HepG2 (cell line): ENCODE measurements at places on chromosomes 6 and 20.

GRCh38 chr6:143368426-143368825, 82.1 kb downstream of the ADAT2 start:
- DNase-seq = no peak

DNA sequence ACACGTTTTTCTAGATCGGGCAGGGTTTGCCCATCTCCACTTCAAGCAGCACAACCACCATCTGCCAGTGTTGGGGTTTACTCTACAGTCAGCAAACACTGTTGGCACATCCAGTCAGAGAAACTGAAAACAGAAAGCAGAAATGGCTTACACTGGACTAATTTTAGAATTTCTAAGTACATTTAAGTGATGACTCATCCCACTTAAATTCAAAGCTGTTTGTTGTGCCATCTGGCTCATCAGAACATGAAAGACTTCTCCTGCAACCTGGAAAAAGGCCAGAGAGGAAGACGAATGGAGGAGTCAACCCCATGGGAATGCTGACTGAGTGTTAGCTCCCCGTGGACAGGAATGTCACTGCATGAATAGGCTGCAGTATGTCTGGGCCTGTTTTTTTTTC, 21.8 kb downstream of the FAM209B start:
- peak; percentile 92 for DNase-seq

GRCh38 chr6:89047473-89047872, 33.1 kb upstream of the PNRC1 start:
- DNase-seq = no peak

DNA sequence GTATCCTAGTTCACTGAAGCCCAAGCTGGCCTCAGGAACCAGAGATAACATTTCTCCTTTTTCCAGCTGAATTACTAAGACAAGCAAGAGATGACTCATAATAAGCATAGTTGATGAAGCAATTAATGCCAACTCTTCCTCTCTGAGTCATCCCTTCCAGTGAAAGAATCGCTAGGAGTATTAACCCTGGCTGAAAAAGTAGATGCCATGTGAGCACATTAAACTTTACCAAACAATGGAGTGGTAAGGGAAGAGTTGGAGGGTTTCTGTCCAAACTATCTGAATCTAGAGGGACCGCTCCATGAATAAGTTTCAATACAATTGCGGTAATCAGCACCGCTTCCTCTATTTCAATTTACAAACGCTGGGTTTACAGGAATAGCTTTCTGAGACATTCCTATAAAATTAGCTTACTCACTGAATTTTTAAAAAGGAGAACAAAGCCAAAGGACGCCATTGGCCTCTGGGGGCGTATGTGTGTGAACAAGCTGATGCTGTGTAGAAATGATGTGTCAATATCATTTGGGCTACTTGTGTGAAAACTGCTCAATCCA, 48.3 kb downstream of the ATXN1 start:
- DNase-seq = no peak

GRCh38 chr20:6030453-6031080, 23.3 kb downstream of the LRRN4 start:
- no peak for DNase-seq

- no peak for DNase-seq
Observed at GRCh38 chr6:74826263-74826662, 379.6 kb downstream of the COL12A1 start.

DNA sequence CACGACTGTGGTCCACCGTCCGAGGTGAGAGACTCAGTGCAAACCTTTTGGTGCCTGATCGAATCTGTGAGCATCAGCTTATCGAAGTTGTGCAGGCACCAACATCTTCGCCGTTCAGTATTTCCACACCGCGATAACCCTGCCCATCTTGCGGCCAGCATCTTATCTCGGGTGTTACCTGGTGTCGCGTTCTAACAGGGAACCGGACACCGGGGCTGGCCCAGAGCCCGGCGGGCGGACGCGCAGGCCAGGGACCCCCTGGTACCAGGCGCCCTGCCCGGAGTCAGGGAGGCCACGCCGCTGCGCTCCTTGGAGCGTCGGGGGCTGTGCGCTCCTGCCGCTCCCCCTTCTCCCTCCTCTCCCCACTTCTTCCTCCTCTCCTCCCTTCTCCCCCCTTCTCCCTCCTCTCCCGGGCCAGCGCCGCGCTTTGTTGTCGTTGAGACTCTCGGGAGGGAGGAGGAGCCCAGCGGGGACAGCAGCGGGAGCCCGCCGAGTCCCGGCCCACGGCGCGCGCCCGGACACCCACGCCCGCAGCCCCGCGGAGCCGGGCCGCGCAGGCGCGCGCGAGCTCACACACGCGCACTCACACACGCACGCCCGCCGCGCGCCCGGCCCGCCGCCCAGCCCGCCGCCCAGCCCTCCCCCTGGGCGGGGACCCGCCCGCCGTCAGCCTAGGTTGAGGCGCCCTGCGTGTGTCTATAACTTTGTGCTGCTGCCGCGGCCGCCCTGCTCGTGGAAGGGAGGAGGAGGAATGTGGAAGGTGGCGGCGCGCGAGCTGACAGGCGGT, 1.4 kb upstream of the FOXO3 start:
- DNase-seq = peak; percentile 64

DNA sequence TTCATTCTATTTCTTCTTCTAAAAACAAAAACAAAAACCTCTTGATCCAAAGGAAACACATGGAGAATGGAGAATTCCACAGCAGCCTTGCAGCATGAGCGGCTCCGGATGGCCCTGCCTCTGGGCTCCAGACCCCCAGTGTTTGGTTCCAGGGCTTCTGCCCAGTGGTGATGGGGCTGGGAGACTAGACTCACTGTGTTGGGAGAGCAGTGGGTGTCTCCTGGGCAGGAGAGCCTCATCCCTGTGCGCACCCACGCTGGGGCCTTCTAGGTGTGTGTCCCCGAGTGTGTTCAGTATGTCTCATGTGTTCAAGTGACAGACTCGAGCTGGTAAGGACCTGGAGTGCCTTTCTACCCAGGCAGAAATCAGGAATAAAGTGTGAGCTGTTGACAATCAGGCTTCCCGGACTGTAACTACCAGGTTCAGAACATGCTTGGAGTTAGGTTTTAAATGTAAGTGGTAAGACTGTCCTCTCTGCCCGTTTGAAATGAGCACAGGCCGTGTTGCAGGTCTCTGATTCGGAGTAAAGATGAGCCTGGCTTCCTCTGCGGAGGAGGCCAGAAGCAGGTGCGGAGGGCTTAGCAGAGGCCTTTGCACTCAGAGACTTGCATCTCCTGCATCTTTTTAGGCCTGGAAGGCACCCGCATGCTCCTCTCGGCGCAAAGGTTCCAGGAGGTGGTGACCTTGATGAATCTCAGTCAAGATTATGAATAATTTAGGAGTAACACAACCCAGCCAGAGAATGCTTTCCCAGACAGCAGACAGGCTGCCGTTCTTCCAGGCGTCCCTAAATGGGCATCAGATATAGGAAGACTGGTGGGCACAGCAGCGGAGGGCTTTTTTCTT, 253.6 kb downstream of the CDH26 start:
- DNase-seq = no peak

DNA sequence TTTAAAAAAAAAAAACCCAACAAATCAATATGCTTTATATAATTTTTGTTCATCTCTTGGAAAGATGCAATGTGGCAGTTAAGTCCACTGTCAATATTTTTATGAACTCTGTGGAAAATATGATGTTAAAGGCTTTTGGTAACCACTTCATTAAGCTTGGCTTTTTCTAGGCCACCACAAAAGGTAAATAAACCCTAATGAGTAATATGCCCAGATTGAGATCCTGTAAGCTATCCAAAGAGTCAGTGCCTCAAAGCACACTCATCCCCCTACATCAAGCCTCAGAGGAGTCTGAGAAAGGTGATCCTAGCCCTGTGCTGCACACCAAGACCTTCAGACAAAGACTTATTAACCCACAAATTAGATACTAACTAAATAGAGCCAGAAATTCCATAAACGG, 121.1 kb downstream of the CDC5L start:
- no peak for DNase-seq

DNA sequence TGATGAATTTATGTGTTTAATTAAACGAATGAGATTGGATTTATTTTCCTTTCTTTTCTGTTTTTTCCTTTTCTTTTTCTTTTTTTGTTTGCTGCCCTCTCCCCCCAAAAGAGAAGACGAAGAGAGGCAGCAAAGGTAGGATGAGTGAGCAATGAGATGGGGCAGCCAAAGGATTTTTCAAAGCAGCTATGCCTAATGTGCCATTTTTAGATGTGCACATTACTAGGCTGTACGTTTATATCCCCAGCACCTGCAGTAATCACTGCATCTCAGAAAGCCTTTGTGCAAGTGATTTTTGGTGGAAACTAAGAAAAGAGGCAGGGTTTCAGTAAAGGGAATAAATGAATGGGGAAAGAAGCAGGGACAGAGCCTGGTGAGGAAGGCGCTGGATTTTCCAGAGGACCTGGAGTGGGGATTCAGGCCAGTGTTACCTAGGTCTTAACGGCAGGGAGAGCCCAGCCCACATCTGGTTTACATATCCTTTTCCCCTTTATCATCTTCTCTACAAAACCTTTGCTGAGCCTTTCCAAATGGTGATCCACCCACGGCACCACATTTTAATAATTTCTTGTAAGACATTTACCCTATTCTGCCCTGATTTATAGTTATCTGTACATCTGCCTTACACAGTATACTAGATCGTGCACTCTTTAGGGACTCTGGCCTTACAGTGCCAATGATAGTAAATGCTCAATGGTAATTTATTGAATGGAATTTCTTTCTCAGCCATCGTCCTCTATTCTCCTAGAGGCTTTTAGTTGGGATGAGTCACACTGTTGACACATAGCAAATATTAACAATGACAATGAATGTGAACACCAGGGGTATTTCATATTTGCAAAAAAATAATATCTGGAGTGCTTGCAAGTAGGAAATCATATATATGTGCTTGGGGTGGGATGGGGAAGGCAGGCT, 38.3 kb upstream of the ATXN1 start:
- DNase-seq = peak; percentile 74

DNA sequence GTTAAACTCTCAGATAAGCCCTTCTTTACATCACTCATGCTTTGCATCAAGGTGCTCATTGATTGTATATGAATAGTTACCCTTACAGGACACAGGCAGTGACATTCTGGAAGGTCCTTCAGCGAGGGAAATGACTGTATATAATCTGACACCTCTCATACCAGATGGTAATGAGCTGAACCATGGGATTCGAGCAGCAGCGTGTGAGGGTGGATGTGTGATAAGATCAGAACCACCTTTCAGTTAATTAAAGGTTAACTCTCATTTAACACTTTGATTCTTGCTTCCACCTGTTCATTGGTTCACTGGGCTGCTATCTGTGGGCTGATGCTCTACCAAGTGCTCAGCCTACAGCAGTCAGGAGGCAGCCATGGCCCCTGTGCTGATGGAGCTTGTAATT, 24.2 kb downstream of the NEDD9 start:
- no peak for DNase-seq

- DNase-seq = no peak
Observed at GRCh38 chr6:169253337-169254238, at the start of gene THBS2. Gene THBS2 (minus strand): TSS chr6:169253846. CDS start chr6:169250784, 3,062 bp downstream.

- peak; percentile 59 for DNase-seq
Observed at GRCh38 chr20:53865901-53866793, 204.2 kb downstream of the BCAS1 start.

DNA sequence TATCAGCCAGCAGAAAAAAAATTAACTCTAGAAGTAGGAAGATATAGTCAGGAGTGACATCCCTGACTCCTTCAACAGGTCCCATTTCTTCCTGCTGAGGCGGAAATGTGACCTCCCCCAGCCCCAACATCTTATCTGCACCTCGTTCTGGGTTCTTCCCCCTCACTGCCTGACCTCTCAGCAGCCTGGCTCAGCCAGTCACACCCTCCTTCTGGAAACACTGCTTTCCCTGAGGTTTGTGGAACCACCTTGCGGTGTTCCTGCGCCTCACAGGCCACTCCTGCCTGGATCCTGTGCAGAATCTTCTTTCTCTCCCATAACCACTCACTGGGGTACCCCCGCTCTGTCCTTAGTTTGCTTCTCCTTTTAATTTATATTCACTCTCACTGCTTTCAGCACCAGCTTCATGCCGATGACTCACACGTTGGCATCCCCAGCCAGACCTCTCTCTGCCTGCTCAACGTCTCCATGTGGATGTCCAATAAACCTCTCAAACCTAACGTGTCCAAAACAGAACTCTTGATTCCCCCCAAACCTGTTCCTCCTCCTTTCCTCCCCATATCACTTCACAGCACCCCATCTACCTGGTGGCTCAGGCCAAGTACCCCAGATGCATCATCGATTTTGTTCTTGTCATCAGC, 222.8 kb upstream of the PLN start:
- no peak for DNase-seq

- DNase-seq = peak; percentile 26
Observed at GRCh38 chr20:36408219-36408618, 102.1 kb downstream of the DLGAP4 start.

GRCh38 chr6:118324116-118324515, 224.0 kb upstream of the PLN start:
- DNase-seq = no peak

DNA sequence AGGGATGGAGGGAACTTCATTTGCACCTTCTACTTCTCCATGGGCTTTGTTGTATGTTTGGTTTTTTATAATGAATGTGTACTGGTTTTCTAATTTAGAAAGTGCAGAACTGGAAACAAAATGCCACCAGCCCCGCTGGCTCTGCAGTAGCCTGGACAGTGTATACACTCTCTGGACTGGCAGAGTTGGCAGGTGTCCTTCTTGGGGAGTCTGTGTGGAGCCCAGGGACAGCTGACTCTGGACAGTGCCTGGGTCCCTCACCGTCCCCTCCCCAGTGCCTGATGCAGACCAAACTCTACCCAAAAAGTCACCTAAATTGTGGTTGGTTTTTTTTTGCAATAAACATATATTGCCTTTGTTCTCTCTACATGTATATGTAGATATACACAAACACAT, 91.0 kb downstream of the SLC2A10 start:
- no peak for DNase-seq

- DNase-seq = no peak
Observed at GRCh38 chr6:98828941-98829411, 5.4 kb upstream of the POU3F2 start.

DNA sequence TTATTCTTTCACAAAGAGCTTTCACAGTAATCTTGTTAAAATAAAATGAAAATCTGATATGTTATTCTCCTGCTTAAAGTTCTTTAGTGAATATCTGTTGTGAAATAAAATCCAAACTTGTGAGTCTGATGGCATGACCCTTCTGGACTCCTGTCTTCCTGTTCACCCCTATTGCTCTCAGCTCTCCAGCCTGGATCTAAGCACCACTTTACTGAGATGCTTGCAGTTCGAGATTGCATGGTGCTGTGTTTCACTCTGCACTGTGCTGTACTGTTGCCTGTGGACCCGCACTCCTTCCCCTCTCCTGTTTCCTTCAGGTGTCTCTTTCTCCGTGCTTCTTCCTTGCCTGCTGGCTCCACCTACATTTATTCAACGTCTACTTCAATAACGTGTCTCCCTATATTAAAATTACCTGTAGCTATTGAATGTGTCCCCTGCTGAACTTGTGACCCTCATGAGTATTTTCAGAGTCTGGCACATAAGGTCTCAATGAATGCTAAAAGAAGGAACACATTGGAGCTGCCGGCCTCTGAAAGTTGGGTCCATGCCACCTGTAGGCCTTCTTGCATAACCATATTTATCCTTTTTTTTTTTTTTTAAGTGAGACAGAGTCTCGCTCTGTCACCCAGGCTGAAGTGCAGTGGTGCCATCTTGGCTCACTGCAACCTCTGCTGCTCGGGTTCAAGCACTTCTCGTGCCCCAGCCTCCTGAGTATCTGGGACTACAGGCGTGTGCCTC, 100.1 kb downstream of the ARID1B start:
- DNase-seq = no peak
